CD4-positive, alpha-beta T cell treated with Interleukin-4 for 1 hour (primary cell): ENCODE measurements at places on chromosomes 11 and 22.

- DNase-seq = no peak
Observed at GRCh38 chr11:125256541-125257189, 92.1 kb downstream of the PKNOX2 start.

GRCh38 chr22:37887584-37888378, 18.3 kb upstream of the MICALL1 start:
- no peak for DNase-seq

- DNase-seq = no peak
Observed at GRCh38 chr11:68889948-68890446, 13.6 kb downstream of the MRPL21 start.

DNA sequence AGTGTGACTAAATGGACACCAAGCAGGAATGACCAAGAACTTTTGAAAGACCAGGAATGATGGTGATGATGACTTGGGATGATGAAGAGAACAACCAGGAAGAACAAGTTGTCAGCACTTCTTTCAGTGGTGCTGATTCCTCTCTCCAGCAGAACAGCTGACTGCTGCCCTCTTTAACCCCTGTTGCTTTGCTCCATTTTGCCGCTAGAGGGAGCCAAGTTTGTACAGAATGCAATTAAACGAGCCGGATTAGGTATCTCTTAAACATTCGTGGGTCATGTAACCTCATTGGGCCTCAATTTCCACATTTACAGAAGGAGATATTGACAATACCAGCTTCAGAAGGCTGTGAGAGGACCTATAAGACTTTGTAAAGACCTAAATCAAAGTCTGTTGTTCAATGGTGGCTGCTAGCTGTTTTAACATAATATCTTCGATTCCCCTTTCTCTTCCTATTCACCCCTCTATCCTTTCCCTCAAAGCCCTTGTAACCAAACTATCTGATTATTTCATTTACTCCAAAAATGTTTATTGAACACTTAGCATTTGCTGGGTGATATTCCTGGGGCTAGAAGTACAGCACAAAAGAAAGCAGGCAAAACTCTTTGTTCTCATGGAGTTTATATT, 1.9 kb downstream of the OR4S1 start:
- DNase-seq = peak; percentile 69

DNA sequence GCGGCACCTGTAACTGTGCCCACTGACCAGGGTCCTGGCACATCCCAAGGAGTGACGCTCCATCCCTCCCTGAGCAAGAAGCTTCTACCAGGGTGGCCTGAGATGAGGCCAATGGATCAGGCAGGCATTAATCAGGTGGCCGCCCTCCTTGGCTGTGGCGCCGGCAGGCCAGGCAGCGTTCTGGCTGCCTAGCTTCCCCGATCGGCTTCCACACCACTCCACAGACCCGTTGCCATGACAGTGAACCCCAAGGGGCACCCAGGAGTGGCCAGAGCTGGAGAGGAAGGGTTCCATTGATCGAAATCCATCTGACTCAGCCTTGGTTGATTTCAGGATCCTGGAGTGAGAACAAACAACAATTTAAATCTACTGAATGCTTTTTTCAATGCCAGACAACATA, 20.5 kb downstream of the LRRC55 start:
- DNase-seq = no peak

DNA sequence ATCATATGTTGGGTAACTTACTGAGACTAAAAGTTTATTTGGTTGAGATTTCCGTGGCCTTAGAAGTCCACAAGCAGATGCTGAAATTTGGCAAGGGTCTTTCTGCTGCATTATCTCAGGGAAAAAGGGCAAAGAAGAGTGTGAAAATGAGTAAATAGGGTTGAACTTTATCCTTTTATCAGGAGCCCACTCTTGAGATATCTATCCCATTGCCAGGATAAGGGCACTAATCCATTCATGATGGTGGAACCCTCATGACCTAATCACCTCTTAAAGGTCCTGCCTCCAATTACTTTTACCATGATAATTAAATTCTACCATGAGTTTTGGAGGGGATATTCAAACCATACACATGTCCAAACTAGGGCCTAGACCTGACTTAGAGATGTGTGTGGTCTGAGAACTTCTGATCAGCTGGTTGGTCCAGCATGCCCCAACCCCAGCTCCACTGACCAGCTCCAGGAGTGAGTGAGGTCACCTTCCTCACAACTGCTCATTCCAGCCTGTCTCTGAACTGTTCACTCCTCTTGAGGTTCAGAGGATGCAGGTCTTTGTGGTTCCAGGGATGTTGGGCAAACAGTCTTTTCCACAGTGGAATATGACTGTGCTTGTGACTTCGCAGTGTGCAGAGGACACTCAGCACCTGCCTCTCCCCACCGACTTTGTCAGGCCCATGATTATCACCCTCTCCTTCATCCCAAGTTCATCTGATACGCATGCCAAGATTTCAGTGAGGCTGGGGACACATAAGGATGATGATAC, 130.1 kb upstream of the TOP3B start:
- DNase-seq = no peak

DNA sequence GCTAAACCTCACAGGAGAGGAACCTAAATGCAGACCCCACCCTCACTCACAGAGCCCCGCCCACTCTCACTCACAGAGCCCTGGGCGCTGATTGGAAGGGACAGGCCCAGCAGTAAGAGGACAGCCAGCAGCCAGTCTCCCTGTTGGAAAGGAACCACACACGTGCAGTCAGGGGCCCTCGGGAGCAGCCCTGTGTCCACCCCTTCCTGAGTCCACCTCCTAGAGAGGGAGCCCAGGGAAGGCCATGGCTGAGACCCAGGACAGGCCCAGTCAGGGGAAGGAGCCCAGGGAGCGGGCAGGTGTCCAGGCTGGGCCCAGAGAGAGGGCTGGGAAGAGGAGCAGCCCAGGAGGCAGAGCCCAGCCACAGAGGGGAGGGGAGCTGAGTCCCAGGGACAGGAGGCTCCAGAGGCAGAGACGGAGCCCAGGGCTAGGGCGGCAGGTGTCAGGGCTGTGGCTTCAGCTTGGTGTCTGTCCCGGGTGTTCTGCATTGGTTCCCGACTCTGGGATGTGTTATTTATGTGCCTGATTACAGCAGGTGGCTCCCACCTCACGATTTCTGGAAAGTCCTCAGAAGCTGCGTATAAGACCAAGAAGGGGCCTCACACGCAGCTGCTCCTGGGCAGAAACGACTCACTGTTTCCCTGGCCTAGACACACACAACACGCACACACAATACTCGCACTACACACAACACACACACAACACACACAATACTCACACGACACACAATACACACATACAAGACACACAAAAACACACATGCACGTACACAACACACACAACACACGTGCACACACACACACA, 9.0 kb upstream of the APOBEC3H start:
- no peak for DNase-seq

DNA sequence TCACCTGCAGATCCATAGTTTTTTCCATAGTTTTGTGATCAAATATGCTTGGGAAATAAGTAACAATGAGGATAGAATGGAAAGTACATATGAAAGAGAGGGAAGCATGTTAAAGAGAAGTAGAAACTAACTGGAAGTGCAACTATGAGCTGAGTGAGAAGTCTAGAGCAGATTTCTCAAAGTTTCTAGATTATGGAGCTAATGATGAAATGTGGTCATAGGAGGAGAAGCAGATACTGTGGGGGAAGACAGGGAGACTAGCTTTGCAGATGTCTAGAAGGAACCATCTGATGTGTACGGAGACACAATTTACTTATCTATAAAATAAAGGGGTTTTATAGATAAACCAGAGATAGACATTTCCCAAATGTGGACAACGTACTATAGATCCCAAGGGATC, 37.1 kb downstream of the RELT start:
- no peak for DNase-seq
